ENCODE measurements at places on chromosomes 5 and 9.

DNA sequence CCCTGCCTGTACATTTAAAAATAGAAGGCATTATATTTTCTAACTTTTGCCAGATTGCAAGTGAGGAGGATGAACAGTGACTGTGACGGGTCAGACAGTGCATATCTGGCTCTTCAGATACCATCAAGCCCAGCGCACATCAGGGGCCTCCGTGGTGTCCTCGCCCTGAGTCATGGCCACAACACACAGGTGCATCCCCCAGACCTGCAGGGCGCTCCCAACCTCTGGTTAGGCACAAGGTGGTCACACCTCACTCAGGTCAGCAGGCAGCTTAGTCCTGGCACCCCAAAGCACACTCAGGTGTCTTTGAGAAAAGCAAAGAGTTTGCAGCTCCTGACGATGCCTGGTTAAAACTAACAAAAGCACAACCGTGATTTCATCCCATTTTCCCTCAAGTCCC lies 28.6 kb downstream of the IRX2 start:
- peaks cover 2% of the 10 kb centered on the region for H3K27me3 ChIP-seq
- H3K36me3 ChIP-seq, result no peaks in the 10 kb centered on the region
- no peaks in the 10 kb centered on the region for H3K4me1 ChIP-seq
- no peak overlapping the region for H3K27ac ChIP-seq
- no peak overlapping the region for H3K4me3 ChIP-seq

DNA sequence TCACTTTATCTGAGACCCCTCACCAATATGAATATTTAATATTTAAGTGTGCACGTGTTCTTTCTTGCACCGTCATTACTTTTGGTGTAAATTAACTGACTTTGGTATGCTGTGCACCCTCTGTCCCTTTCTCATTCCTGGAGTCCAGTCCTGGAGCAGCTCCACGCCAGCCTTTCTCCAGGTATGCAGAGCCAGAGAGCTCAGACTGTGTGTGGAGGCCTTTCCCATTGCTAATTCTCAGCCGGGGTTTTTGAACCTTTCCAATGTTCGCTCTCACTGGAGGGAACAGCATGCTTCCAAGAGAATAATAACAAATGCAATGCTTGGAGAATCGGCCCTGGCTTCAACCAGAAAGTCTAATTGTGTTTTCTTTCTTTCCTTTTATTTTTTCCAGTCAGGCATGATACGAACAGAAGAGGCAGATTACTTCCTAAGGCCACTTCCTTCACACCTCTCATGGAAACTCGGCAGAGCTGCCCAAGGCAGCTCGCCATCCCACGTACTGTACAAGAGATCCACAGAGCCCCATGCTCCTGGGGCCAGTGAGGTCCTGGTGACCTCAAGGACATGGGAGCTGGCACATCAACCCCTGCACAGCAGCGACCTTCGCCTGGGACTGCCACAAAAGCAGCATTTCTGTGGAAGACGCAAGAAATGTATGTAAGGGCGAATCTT lies 41.7 kb downstream of the ADAMTS16 start:
- no peak overlapping the region for H3K27ac ChIP-seq
- no peak overlapping the region for H3K4me3 ChIP-seq
- peaks cover 20% of the 10 kb centered on the region for H3K27me3 ChIP-seq

DNA sequence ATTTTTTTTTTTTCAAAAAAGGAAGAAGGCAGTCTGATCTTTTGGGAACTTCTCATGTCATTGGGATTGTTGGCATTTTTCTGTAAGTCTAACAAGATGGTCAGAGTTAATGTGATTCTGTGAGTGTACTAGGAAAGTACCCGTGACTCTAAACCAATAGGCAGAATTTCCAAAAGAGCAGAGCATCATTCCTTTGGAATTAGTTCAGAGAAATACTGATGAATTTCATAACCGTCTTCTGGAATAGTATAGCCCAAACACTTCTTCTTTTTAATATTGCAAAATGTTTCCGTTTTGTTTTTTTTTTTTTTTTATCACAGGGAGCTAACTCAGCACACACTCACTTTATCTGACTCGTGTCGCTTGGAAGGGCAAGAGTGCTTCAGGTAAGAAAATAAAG lies 407.4 kb downstream of the DTWD2 start:
- H3K4me1 ChIP-seq, result no peaks in the 10 kb centered on the region
- H3K27me3 ChIP-seq, result no peaks in the 10 kb centered on the region
- no peak overlapping the region for H3K4me3 ChIP-seq

GRCh38 chr5:5065472-5065871 lies 74.7 kb upstream of the ADAMTS16 start:
- H3K4me3 ChIP-seq, result no peak overlapping the region
- DNase-seq, result no peak
- H3K4me1 ChIP-seq, result no peaks in the 10 kb centered on the region
- H3K36me3 ChIP-seq, result no peaks in the 10 kb centered on the region

DNA sequence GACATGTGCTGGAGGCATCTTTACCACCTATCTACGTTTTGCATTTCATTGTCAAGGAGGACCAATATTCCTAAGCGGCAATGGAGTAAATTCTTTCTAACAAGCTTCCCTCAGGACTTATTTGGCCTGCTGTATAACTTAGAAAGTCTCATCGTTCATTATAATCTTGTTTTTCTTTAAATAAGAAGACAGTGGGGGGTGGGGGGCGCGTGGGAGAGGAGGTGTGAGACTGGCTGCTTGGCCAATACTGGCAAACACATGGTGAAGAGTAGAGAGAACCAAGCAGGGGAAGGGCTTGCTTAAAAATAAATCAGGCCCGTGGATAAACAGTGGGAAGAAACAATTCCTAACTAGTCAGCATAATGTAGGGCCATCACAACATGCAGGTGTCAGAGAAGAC lies 217.2 kb downstream of the GRIA1 start:
- no peak overlapping the region for H3K4me3 ChIP-seq
- no peaks in the 10 kb centered on the region for H3K27me3 ChIP-seq
